ENCODE measurements at places on chromosomes 1 and 21.

- no peak for DNase-seq
These were observed 65.4 kb downstream of the JAK1 start for GRCh38 chr1:64900916-64901315.

DNA sequence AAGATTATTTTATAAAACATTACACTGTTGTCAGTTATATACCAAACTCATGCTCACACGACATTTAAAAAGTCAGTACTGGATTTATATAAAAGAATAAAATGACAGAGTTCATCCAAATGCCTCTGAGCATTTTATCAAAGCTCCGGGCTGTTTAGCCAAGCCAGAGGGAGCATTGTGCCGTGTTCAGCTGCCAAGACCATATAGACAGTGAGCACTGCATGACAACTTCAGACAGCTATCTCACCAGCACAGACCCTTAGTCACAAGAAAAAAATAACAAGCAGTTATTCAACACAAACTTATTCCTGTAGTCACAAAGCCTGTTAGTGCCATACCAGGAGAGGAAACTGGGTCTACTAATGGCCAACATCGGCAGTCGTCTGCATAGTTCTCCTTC, 88.0 kb upstream of the PBX1 start:
- no peak for DNase-seq

DNA sequence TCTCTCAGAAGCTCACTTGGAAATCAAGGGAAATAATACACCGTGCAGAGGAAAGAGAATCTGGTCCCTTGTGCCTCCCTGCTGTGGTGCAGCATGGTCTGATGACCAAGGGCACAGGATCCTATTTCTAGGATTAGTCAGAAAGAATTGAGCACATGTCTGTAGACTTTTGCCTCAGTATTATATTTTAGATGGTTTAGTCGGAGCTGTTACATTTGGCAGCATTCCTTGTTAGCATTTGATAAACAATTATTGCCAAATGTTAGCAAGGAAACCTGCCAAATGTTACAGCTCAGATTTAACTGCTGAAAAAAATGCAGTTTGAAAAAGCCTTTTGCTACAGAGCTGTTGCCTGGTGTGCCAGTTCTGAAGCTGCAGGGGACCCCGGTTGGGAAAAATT, 183.5 kb upstream of the DPYD start:
- DNase-seq: no peak

DNA sequence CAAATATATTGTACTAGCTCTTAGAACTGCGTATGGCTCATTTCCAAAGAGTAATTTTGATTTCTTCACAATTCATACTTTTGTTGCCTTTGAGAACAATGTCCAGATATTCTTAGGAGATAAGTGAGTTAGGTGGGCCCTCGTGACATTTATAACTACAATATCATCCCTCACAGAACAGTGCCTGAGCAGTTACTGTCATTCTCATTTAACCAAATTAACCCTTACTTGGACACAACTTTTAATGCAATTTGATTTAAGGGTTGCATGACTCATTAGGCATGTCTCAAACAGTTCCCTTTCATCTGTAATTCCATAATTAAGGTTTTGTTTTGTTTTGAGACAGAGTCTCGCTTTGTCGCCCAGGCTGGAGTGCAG, 68.1 kb upstream of the DNAH14 start:
- DNase-seq: no peak

All from central memory CD8-positive, alpha-beta T cell (primary cell).